ENCODE measurements at places on chromosomes 16 and 17.

DNA sequence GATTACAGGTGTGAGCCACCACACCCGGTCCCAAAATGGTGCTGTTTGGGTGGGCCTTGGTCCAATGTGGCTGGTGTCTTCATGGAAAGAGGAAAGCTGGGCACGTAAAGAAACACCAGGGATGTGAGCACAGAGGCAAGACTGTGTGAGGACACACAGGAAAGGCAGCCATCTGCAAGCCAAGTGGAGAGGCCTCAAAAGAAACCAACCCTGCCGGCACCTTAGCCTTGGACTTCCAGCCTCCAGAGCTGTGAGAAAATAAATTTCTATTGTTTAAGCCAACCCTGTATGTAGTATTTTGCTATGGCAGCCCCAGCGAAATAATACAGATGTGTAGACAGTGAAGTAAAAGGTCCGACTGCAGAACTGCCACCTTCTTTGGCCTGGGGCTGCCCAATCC, 68.7 kb downstream of the SLC39A11 start:
- no peak for DNase-seq

- DNase-seq: no peak
Measured at GRCh38 chr17:16101440-16101839, 101.8 kb downstream of the TTC19 start.

DNA sequence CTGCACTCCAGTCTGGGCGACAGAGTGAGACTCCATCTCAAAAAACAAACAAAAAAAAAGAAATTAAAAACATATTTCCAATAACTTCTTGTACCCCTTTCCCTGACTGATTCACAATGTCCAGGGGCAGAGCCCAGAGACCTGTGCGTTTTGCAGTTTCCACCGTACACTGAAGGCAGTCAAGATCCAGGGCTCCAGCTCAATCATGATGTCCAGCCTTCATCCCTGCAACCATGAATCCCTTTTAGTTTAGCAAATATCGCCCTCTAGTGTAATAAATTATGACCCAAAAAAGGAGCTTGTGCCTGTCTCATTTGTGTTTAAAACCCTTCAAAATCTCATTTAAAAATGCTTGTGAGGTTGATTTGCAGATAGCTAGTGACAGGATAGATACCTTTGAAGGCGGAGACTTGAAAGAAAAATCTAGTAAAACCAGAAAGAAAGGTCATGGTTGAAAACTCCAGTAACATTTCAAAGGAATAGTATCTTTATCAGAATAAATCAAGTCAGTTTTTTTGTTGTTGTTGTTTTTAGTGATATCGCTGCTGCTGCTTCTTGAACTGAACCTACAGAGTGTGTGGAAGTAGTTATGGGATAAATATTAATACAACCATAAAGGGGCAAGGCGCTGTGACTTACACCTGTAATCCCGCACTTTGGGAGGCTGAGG, 3.7 kb upstream of the ERN1 start:
- no peak for DNase-seq

DNA sequence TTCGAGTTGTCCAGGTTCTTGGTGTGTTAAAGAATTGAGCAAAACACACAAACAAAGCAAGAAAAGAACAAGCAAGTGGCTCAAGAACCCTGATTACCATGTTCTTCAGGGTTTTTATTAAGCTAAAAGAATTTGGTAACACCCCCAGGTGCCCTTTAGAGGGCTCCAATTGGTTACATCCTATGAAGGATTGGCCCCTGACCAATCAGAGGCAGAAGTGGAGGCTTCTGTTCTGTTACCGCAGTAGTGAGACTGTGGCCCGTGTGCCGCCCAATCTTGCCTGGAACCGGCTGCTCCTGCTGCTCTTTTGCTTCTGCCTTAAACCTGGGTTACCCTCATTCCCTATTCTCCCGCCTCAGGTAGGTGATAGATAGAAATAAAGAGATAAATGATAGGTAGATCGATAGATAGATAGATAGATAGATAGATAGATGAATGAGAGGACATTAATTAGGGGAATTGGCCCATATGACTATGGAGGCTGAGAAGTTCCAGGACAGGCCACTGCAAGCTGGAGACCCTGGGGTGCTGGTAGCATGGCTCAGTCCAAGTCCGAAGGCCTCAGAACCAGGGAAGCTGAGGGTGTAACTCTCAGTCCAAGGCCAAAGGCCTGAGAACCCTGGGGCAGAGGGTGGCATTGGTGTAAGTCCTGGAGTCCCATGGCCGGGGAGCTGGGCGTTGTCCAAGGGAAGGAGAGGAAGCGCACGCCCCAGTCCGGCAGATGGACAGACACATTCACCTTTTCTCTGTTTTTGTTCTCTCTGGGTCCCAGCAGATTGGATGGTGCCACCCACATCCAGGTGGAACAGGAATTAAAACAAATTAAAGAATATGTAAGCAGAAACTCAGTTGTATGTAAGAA, 3.5 kb upstream of the CA5A start:
- no peak for DNase-seq

DNA sequence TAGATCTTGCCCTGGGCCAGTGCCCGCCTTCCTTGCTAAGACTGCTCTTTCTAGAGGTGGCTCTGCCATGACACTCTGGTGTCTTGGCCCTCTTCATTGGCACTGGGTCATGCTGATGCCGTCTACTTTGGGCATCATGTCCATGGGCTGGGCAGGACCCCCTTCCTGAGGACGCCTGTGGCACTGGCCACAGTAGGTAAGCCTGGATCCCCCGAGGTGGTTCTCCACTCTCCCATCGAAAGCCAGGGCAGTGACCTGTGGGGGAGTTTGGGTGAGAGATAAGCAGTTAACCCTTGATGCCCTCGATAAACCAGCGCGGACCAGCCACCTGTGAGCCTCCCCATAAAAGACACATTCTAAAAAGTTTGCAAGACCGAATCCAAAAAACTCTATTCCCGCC, 20.0 kb upstream of the ITGB4 start:
- no peak for DNase-seq

DNA sequence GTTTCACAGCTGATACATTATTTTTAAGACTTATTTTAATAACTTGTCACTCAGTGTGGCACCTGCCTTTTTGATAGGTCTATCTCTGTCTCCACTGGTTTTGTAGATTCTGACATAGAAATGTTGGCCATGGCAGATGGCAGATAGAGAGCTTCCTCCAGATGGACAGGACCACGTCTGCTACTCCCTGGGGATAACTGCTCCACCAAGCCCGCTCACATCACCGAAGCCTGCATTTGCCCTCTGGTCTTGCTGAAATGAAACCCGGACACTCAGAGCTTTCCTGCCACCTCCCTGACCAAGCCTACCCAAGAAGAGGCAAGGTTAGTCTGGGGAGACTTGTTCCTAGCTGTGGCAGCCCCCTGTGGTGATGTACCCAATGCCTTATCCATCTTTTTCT, 16.4 kb upstream of the HAP1 start:
- DNase-seq: no peak

DNA sequence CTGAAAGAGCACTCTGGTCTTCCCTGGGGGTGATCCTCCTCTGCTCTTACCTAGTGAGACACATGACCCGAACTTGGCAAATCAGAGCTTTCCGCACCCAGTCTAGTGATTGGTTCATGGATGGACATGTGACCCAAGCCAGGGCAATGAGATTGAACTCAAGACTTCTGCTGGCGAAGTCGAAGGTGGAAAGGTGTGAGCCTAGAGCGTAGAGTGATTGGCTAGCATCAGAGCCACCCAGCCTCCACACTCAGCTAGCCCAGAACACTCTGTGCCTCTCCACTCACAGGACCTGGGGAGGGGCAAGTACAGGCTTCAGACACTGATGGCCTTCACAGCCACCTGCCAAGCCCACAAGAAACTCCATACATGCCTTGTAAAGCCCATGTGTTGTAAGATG, 17.6 kb downstream of the ATPAF2 start:
- no peak for DNase-seq

- DNase-seq: no peak
Measured at GRCh38 chr17:56891751-56892150, 22.1 kb downstream of the TRIM25 start.

- DNase-seq: no peak
Measured at GRCh38 chr17:40854175-40854814, 12.7 kb downstream of the KRT12 start.

DNA sequence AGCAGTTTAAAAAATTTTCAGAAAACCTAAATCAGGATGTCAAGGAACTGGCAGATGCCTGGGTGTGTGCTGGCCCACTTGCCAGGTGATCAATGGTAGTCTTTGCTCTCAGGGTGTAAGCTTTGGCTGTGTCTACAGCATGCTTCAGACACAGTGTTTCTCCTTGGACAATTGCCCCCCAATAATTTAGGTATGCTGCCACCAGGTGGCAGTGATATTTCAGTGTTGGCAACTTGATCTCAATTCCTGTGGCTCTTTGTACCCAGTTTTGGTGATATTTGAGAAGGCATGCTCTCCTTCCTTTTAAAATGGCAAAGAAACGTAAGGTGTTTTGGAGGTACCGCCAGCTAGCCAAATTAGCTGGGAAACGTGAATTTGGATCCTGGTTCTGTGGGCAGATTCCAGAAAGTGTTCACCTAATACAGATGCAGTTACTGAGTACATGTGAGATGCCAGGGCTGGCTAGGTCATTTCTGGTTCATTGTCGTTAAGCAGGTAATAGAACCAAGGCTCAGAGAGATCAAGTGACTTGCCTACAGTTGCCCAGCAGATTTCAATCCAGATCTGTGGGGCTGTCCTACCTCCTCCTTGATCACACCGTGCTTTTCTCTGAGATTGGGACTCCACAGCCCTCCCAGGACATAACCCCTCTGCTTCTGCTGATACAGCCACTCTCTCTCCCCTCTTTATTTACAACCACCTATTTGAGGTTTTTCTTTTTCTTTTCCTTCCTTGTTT, 155.6 kb upstream of the PLCG2 start:
- no peak for DNase-seq

- no peak for DNase-seq
Measured at GRCh38 chr17:46853896-46854444, 2.6 kb downstream of the WNT9B start.

DNA sequence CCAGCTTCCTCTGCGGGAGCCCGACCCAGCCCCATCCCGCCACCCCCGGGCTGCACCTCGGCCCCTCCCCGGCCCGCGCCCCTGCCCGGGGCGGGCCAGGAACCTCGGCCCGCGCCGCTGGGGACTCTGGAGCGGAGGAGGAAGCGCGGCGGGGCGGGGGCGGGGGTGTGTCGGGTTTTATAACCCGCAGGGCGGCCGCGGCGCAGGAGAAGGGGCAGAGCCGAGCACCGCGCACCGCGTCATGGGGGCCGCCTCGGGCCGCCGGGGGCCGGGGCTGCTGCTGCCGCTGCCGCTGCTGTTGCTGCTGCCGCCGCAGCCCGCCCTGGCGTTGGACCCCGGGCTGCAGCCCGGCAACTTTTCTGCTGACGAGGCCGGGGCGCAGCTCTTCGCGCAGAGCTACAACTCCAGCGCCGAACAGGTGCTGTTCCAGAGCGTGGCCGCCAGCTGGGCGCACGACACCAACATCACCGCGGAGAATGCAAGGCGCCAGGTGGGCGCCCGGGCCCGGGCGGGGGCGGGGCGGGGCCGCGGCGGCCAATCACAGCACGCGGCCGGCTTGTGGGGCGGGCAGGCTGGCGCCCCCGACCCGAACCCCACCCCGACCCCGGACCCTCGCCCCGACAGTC, at the start of gene ACE:
ACE (plus strand) TSS at position 208 of the 626 bp plus-strand sequence; CDS start at position 242, 34 bp downstream.
- no peak for DNase-seq

DNA sequence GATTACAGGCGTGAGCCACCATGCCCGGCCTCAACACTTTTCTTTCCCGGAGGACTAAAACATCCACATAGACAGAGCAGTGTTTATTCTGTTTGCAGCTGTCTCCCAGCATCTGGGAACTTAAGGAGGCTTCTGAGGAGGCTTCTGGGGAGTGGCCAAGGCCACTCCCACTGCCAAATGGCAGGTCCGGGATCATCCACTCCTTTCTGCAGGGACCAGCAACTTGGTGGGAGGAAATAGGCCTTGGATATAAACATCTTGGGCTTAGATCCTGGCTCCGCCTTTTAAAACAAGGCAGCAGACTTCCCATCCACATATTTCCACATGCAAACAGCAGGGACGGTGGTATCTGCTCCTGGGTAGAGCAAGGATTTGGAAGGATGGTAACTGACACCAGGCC, 14.1 kb upstream of the SPATA32 start:
- no peak for DNase-seq

DNA sequence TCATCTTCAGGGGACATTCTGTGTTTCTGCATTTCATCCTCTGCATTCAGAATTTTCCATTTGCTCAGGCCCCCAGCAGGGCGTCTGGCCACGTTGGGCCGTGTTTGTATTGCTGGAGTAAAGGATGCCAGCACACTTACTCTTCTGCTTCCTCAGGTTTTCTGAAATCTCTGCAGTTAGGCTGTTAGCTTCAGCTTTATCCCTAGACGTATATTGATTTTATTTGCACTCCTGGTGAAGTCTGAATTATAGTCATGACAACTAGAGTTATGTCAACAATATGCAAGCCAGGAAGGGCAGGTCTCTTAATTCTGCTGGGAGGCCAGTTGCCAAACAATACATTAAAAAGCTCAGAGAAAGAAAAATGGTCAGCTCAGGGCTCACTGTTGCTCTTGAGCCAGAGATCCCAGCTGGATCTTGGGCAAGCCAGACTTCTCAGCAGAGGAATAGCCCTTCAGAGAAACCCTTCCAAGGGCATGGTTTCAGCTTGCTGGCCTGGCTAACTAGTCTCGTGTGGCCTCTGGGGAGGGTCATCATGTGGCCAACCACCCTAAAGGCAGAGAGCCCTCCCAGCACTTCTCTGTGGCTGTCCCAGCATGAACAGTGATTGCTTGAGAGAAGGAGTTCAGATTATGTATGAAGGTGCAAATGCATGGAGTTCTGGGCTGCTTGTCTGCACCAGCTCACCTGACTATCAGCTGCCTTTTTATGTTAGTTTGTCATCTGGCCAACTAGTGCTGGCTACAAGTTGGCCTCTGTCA, 110.2 kb upstream of the CACNG5 start:
- DNase-seq: no peak

DNA sequence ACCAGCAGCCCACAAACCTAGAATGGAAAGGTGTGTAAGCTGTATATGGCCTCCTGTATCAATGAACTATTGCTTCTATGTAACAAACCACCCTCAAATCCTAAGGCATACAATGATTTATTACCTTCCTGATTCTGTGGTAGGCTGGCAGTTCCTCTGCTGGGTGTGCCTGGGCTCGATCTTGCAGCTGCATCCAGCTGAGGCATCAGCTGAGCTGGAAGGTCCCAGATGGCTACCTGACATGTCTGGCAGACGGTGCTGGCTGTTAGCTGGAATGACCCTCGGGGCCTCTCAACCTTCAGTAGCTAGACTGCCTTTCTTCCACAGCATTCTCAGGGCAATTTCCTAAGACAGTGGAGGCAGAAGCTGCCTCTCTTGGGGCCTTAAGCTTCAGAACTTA, 152.7 kb downstream of the RAB11FIP4 start:
- DNase-seq: no peak

GRCh38 chr16:52705122-52705521, 158.2 kb upstream of the TOX3 start:
- DNase-seq: no peak

GRCh38 chr17:37130984-37131446, 182.3 kb downstream of the AATF start:
- DNase-seq: no peak

- DNase-seq: no peak
Measured at GRCh38 chr17:82031885-82032627, 578 bp downstream of the RAC3 start.
